ENCODE measurements at places on chromosomes 7 and 10. TPM values are rescaled to one million over a fixed set of nuclear protein-coding genes. Genes with fewer than 3 reads are reported as not detected.
A peak's percentile ranks its signal among the peaks of the same experiment; 100 is the strongest.

GRID2IP gene
- not detected for total RNA-seq

ZP3 gene
- not detected for total RNA-seq

RAMP3 gene
- not detected for total RNA-seq

HMX3 gene
- not detected for total RNA-seq

KLF6 gene
- 5.9 TPM for total RNA-seq

LIPM gene
- not detected for total RNA-seq

GBX1 gene
- total RNA-seq: not detected

CPA2 gene
- total RNA-seq: not detected

LGI1 gene
- total RNA-seq: not detected

MALSU1 gene
- total RNA-seq: 169 TPM

- no peak overlapping the region for H3K27ac ChIP-seq
- no peaks in the 10 kb centered on the region for H3K36me3 ChIP-seq
- peaks cover 5% of the 10 kb centered on the region for H3K4me1 ChIP-seq
- no peak overlapping the region for H3K4me3 ChIP-seq
- H3K27me3 ChIP-seq: no peaks in the 10 kb centered on the region
- DNase-seq: no peak
These were observed 341.7 kb downstream of the PRPF18 start for GRCh38 chr10:13928451-13928850.

DNA sequence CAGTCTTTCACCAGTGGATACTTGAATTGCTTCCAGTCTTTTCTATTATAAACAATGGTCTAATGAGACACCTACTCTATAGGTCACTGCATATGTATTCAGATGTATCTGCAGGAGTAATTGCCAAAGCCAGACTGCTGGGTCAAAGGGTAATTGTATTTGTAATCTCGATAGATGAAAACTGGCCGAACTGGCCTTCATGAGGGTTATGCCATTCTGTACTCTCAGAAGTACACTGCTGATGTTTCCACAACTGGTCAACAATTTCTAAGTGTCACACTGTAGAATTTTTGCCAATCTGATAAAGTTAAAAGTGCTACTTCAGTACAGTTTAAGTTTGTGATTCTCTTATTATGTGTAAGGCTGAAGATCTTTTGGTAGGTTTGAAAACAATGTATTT lies 64.6 kb downstream of the JAZF1 start:
- H3K36me3 ChIP-seq: no peaks in the 10 kb centered on the region
- no peaks in the 10 kb centered on the region for H3K27me3 ChIP-seq
- no peaks in the 10 kb centered on the region for H3K4me1 ChIP-seq
- H3K27ac ChIP-seq: no peak overlapping the region
- H3K4me3 ChIP-seq: no peak overlapping the region

GRCh38 chr7:32104766-32105165 lies 34.6 kb upstream of the PDE1C start:
- no peak overlapping the region for H3K27ac ChIP-seq
- DNase-seq: no peak
- H3K27me3 ChIP-seq: peaks cover 2% of the 10 kb centered on the region
- no peaks in the 10 kb centered on the region for H3K36me3 ChIP-seq

GRCh38 chr10:62779487-62780248 lies 24.9 kb upstream of the ADO start:
- H3K4me1 ChIP-seq: no peaks in the 10 kb centered on the region
- H3K4me3 ChIP-seq: no peak overlapping the region
- no peaks in the 10 kb centered on the region for H3K27me3 ChIP-seq
- DNase-seq: no peak
- H3K36me3 ChIP-seq: no peaks in the 10 kb centered on the region

GRCh38 chr7:137480401-137480800 lies 136.9 kb upstream of the PTN start:
- H3K27ac ChIP-seq: no peak overlapping the region
- no peak for DNase-seq
- H3K4me3 ChIP-seq: no peak overlapping the region
- H3K27me3 ChIP-seq: no peaks in the 10 kb centered on the region

GRCh38 chr7:7962851-7963250 lies 5.7 kb upstream of the GLCCI1 start:
- H3K36me3 ChIP-seq: no peaks in the 10 kb centered on the region
- H3K27ac ChIP-seq: no peak overlapping the region
- no peak for DNase-seq

DNA sequence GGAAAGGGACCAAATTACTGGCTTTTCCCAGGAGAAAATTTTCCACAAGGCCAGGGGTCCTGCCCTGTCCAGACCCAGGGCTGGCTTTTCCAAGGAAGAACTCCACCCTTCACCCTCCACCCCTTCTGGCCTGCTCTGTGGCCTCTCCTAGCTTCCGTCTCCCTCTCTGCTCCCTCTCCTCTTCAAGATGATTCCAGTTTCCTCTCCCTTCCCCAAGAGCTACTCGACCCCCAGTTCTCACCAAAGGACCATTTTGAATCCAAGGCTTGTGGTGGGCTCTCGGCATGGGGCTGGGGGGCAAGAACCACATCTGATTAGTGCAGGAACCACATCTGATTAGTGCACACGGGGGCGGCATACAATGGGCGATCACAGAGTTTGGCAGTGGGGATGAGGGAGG lies 7.7 kb downstream of the CHAT start:
- H3K4me3 ChIP-seq: no peak overlapping the region
- H3K27ac ChIP-seq: no peak overlapping the region
- no peak for DNase-seq
- H3K27me3 ChIP-seq: no peaks in the 10 kb centered on the region

GRCh38 chr7:41892356-41893100 lies 189.6 kb upstream of the INHBA start:
- peak; percentile 56 for DNase-seq
- H3K4me3 ChIP-seq: no peak overlapping the region
- no peak overlapping the region for H3K27ac ChIP-seq
- H3K27me3 ChIP-seq: no peaks in the 10 kb centered on the region
- H3K4me1 ChIP-seq: peaks cover 1% of the 10 kb centered on the region

DNA sequence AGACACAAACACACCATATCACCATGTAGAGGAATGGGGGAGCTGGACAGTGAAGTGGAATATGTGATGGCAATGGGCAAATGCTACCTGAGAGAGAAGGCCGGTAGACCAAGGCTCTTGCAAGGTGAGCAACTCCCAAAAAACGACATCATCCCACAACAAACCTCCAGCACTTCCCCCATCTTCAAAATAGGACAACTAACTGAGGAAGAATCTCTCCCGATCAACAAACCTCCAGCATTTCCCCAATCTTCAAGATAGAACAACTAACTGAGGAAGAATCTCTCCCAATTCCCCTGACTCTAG lies 387.2 kb downstream of the PARD3 start:
- H3K4me1 ChIP-seq: no peaks in the 10 kb centered on the region
- H3K27ac ChIP-seq: no peak overlapping the region
- no peak for DNase-seq
- H3K4me3 ChIP-seq: no peak overlapping the region
- no peaks in the 10 kb centered on the region for H3K36me3 ChIP-seq

DNA sequence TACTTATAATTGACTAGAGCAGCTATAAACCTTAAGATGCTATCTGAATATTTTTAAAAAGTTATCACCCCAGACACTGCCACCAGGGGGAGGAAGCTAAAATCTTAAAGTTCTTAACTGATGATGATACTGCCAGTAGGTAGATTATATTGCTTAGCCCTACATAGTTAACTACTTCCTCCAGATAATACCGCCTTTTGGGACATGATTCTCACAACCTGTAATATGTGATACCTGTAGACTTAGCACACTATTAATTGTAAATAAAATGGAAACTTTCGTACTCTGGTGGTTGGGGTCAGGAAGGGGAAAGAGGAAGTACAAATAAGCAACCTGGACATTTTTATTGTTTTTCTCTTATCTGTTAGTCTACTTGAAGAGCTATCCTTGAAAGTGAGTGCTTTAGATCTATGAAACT lies 268.9 kb downstream of the ADK start:
- H3K4me3 ChIP-seq: no peak overlapping the region
- H3K27ac ChIP-seq: peak overlapping the region; percentile 22
- H3K36me3 ChIP-seq: no peaks in the 10 kb centered on the region
- H3K27me3 ChIP-seq: no peaks in the 10 kb centered on the region
- peaks cover 21% of the 10 kb centered on the region for H3K4me1 ChIP-seq

GRCh38 chr7:29878081-29878688 lies 71.9 kb downstream of the WIPF3 start:
- peaks cover 3% of the 10 kb centered on the region for H3K4me1 ChIP-seq
- DNase-seq: peak; percentile 85
- no peaks in the 10 kb centered on the region for H3K27me3 ChIP-seq
- no peaks in the 10 kb centered on the region for H3K36me3 ChIP-seq

DNA sequence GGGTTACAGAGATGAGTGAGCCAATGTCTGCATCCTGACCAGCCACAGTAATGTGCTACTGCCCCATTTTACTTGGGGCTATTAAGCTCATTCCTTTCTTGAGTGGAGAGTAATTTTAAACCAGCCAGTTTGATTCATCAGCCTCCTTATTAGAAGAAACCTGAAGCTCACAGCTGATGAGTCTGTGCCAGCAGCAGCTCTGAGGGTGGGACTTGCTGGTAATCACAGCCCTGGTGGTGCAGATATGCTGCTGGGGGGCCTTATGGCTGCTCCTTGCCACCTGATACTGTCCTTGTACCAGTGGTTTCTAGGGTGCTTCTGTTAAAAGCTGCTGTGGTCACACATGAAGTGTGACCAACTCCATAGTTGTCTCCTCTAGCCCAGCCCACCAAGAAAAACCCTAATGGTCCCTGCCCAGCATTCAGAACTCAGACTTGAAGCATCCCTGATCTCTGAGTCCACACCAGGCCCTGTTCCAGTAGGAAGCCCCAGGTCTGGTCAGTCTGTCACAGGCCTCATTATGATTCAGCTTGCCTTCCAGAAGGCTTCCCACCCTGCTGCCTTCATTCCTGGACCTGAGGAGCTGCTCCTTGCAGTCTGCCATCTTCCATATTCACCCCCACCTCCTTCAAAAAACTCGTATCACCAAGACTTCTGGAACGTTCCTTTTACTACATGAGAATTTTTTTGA lies 28.9 kb upstream of the RBM20 start:
- H3K27me3 ChIP-seq: no peaks in the 10 kb centered on the region
- no peak overlapping the region for H3K27ac ChIP-seq
- DNase-seq: no peak
- H3K36me3 ChIP-seq: no peaks in the 10 kb centered on the region
- peaks cover 4% of the 10 kb centered on the region for H3K4me1 ChIP-seq
- H3K4me3 ChIP-seq: no peak overlapping the region

- H3K27me3 ChIP-seq: no peaks in the 10 kb centered on the region
- peak overlapping the region; percentile 63 for H3K4me3 ChIP-seq
- no peaks in the 10 kb centered on the region for H3K36me3 ChIP-seq
These were observed 520 bp downstream of the MOSPD3 start for GRCh38 chr7:100612730-100613390.

- H3K4me3 ChIP-seq: no peak overlapping the region
- no peaks in the 10 kb centered on the region for H3K27me3 ChIP-seq
- H3K36me3 ChIP-seq: no peaks in the 10 kb centered on the region
- no peak for DNase-seq
- H3K4me1 ChIP-seq: no peaks in the 10 kb centered on the region
- H3K27ac ChIP-seq: no peak overlapping the region
These were observed 3.1 kb upstream of the ABCC2 start for GRCh38 chr10:99779335-99779734.

- DNase-seq: no peak
- no peaks in the 10 kb centered on the region for H3K27me3 ChIP-seq
- no peaks in the 10 kb centered on the region for H3K36me3 ChIP-seq
These were observed 38.6 kb upstream of the MXI1 start for GRCh38 chr10:110168601-110169481.

DNA sequence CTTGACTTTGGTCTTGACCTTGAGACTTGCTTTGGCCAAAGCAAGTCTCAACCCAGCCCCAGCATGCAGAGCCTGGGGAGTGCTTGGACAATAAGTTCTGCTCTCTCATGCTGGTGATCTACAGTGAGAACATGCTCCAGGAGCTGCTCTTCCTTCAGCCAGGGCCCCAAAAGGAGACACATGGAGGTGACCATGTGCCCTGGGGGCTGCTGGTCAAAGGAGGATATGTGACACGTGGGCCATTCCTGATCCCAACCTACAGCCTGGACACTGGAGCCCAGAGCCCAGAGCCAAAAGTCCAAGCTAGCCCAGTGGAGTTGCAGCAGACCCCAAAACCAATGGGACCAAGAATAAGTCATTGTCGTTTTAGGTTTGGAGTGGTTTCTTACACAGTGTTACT lies 78.2 kb upstream of the CHST15 start:
- no peaks in the 10 kb centered on the region for H3K4me1 ChIP-seq
- H3K36me3 ChIP-seq: no peaks in the 10 kb centered on the region
- H3K4me3 ChIP-seq: no peak overlapping the region
- H3K27me3 ChIP-seq: no peaks in the 10 kb centered on the region
- DNase-seq: no peak
- H3K27ac ChIP-seq: no peak overlapping the region

Measured in Karpas-422 (cell line).